ENCODE measurements at places on chromosomes 6 and 20.

- no peak for DNase-seq
Observed at GRCh38 chr6:118152524-118152923, 245.5 kb downstream of the SLC35F1 start.

GRCh38 chr20:63619505-63619904, 7.4 kb downstream of the GMEB2 start:
- no peak for DNase-seq

GRCh38 chr20:56875052-56875659, 246.1 kb downstream of the TFAP2C start:
- DNase-seq = no peak

DNA sequence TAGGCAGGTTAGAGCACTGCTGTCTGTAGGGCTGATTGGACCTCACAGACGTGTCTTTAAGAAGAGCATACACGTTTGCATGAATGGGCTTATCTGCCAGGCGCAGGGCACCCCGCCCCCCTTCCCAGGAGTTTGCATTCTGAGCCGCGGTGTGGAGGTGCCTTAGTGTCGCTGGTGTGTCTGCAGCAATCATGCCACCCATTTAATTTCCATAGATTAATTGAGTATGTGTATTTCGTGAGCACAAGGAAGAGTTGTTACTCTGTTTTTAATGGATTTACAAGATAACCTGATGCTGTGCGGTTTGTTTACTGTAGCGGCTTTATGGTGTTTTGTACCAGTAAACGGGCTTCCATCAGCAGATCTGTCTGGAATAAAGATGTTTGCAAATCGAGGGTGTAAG, 107.7 kb downstream of the ZDHHC14 start:
- DNase-seq = no peak

GRCh38 chr6:119026822-119027221, 51.6 kb downstream of the FAM184A start:
- no peak for DNase-seq

GRCh38 chr20:32611286-32611685, 26.2 kb upstream of the NOL4L start:
- no peak for DNase-seq

DNA sequence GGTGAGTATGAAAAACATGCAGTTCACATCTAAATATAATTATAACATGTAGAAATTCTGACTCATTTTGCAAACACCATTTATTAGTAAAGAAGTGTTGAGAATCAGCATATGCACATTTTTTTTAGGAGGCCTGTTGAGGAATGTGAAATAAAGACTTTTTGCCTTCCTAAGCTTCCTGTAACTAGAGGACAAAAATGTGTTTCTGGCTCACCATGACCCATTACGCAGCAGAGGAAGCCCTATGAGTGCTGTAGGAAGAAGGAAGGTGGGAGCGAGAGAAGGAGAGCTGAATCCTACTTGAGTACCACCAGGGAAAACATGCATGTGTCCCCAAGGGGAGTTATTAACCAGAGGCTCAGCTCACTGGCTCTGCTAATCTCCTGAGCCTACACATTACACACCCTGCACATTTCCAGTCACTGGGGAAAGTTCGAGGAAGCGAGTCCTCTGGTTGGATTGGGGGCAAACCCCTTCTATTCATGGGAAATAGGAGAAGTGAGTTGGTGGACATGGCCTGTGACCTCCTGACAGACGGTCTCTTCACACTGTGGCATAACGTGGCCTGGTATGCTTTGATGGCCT, 540.5 kb upstream of the JAG1 start:
- DNase-seq = no peak

DNA sequence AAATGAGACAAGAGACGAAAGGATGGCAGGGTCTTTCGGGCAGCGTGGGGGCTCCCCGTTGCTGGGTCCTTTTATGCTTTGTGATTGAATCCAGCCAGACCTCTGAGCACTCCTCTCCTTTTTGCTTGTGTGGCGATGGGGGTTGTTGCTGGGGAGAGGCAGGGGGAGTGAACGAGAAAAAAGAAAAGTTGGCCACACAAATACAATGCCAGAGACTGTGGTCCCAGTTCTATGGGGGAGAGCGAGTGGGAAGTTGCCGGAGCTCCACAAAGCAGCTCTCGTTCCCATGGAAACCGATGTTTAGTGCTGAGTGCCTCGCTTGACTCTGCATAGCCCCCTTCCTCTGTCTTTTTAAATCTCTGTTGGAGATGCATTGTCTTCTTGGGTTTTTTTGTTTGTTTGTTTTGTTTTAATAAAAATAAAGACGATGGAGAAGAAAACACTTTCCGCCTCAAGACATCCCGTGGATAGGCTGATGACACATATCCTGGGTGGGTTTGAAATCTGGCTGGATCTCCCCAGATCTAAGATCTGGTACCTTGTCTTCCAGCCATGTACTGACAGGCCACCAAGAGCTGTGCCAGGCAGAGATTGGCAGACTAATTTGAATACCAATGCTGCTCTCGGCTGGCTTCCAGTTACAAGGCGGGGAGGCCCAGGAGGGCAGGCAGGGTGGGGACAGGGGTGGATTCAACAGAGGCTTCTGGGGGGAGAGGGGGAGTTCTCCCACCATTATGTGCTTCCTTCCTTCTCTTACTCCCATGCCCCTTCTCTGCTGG, 529.3 kb downstream of the QKI start:
- no peak for DNase-seq

DNA sequence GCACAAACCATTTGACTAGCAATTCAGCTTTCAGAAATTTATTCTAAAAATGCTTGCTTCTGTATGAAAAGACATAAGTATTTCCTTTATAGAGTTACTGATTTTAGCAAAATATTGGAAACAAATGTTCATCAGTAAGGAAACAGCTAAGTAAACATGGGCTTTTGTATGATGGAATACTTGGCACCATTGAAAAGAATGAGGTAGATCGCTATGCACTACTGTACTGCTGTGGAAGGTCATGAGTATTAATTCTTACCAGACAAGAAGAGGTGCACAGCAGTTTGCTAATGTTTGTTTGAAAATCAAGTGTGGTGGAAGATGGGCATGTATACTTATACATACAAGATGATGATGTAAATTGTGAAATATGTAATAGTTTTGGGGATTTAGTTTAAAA, 73.0 kb downstream of the FARS2 start:
- no peak for DNase-seq

- no peak for DNase-seq
Observed at GRCh38 chr6:107641500-107641941, 151.6 kb downstream of the SOBP start.

- no peak for DNase-seq
Observed at GRCh38 chr6:131687022-131687421, 14.2 kb downstream of the OR2A4 start.

GRCh38 chr6:71080133-71080532, 123.3 kb upstream of the B3GAT2 start:
- no peak for DNase-seq

GRCh38 chr6:168232989-168233874, 86.3 kb downstream of the DACT2 start:
- DNase-seq = no peak

- no peak for DNase-seq
Observed at GRCh38 chr6:20718705-20719653, 184.7 kb downstream of the CDKAL1 start.

GRCh38 chr20:53447316-53447715, 146.3 kb downstream of the ZNF217 start:
- no peak for DNase-seq

GRCh38 chr20:48910347-48910781, 11.1 kb upstream of the ARFGEF2 start:
- no peak for DNase-seq

- no peak for DNase-seq
Observed at GRCh38 chr6:149064660-149065015, 252.9 kb upstream of the TAB2 start.

DNA sequence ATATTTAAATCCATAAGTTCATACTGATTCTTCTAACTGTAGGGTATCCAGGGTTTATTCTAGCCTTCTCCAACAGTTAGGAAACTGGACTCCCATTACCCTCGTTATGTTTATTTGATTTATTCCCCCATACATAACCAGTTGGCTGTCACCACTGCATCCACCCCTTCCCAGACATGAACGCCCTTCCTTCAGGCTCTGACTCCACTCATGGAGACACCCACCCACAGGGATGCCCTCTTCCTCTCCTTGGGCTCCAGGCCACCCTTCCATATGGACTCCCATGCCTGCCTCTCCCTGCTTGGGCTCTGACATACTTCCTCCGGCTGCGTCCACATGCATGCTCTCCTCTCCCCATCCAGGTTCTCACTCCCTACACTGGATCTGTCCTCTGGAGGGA, 124.0 kb downstream of the FIG4 start:
- no peak for DNase-seq

All from NCI-H187 (cell line).